ENCODE measurements at places on chromosomes 3 and 15. TPM values are rescaled to one million over a fixed set of nuclear protein-coding genes. Genes with fewer than 3 reads are reported as not detected.

TRPM1 gene
- not detected for total RNA-seq

- H3K27ac ChIP-seq = no peak overlapping the region
- no peaks in the 10 kb centered on the region for H3K36me3 ChIP-seq
- H3K4me1 ChIP-seq = no peaks in the 10 kb centered on the region
- no peak for DNase-seq
Observed at GRCh38 chr3:162602619-162603018, 1106.0 kb downstream of the OTOL1 start.

PML gene
- total RNA-seq = 70.9 TPM

- no peaks in the 10 kb centered on the region for H3K36me3 ChIP-seq
- H3K27me3 ChIP-seq = no peaks in the 10 kb centered on the region
- no peak overlapping the region for H3K27ac ChIP-seq
- DNase-seq = no peak
- H3K4me1 ChIP-seq = no peaks in the 10 kb centered on the region
Observed at GRCh38 chr3:154782151-154782550, 298.0 kb upstream of the MME start.

IVD gene
- total RNA-seq = 61.2 TPM

DNA sequence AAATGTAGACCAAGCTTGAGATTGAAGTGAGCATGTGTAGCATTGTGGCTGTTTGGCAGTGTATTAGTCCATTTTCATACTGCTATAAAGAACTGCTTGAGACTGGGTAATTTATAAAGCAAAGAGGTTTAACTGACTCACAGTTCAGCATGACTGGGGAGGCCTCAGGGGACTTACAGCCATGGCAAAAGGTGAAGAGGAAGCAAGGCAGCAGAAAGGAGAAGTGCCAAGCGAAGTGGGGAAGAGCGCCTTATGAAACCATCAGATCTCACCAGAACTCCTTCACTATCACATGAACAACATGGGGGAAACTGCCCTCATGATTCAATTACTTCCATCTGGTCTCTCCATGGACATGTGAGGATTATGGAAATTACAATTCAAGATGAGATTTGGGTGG lies 8.6 kb upstream of the CERS3 start:
- no peak for DNase-seq
- H3K27me3 ChIP-seq = no peaks in the 10 kb centered on the region
- H3K36me3 ChIP-seq = peaks cover 4% of the 10 kb centered on the region
- no peaks in the 10 kb centered on the region for H3K4me1 ChIP-seq
- no peak overlapping the region for H3K27ac ChIP-seq

RTP1 gene
- not detected for total RNA-seq

DNA sequence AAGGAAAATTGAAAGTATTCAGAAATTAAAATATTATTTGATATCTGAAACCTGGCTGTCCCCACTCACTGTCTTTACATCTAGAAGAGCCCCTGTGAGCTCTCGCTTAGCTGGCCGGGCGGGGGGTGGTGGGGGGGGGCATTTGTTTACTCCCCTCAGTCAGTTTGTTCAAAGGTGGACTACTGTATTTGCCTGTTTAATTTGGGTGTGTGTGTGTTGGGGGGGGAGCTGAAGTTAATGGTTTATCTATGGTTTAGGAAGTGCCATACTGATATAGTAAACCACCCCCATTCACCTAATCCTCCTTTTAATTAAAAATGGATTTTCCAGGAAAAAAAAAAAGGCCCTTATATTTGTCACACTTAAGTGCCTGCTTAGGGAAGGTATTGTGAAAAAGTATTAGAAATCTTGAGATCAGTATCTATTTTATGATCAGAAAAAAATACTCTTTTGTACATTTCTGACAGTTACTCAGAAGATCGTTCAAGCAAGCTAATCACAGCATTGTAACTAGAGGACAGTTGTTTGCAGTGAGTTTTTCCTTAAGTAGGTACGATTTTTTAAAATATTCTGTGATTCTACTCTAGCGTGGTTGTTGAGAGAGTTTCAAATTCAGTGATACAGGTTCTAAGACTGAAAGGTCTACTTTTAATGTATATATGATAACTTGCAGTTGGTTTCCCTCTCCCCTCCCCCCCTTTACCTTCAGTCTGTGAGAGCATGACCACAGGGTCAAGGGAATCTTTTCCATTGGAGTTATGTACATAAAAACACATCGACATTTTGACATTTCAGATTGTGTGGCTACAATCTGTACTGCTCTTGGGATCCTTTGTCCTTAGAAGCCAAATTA lies 8.5 kb downstream of the NR2F2 start:
- H3K36me3 ChIP-seq = peaks cover 4% of the 10 kb centered on the region
- H3K4me3 ChIP-seq = no peak overlapping the region
- peaks cover 93% of the 10 kb centered on the region for H3K27me3 ChIP-seq
- no peak for DNase-seq
- no peak overlapping the region for H3K27ac ChIP-seq
- H3K4me1 ChIP-seq = peaks cover 12% of the 10 kb centered on the region

SLC12A8 gene
- total RNA-seq = 2.2 TPM

KBTBD13 gene
- not detected for total RNA-seq

DNA sequence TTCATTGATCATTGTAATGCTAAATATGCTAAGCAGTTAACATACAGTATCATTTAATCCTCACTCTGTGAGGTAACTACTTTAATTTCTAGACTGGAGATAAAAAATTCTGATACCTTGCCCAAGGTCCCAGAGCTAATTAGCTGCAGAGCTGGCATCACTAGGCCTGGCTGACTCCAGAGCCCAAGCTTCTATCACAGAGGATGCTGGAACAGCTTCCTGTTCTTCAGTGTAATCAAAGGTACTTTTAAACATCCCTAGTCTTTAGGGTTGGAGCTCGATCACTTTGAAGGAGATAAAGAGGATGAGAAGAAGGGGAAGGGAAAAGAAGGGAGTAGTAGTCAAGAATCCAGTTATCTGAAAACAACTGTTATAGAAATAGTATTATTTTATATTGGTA lies 37.1 kb upstream of the BOC start:
- no peaks in the 10 kb centered on the region for H3K36me3 ChIP-seq
- H3K27ac ChIP-seq = no peak overlapping the region
- no peak for DNase-seq
- H3K4me1 ChIP-seq = no peaks in the 10 kb centered on the region
- H3K27me3 ChIP-seq = peaks cover 10% of the 10 kb centered on the region

DNA sequence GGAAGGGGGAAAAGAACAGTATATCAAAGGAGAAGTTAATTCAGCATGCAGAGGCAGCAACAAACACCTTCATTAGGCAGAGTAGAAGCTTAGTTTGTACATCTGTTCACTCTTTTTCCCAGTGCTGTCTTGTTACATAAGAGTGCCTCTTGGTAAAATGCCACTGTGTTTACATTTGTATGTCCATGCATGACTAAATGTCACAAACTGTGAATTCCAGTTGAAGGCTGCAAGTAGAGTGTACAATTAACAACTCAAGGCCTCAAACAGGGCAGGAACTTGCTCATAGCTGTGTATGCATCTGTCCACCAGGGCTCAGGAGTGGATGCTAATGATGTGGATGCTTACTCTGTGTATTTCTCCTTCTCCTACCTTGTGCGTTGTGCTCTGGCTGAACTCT lies 214.2 kb upstream of the TPM1 start:
- peaks cover 4% of the 10 kb centered on the region for H3K4me1 ChIP-seq
- DNase-seq = no peak
- H3K36me3 ChIP-seq = no peaks in the 10 kb centered on the region
- no peak overlapping the region for H3K27ac ChIP-seq
- no peak overlapping the region for H3K4me3 ChIP-seq

IMPG2 gene
- total RNA-seq = 0.86 TPM

TAGLN3 gene
- total RNA-seq = 0.51 TPM

LIPH gene
- total RNA-seq = not detected

DNA sequence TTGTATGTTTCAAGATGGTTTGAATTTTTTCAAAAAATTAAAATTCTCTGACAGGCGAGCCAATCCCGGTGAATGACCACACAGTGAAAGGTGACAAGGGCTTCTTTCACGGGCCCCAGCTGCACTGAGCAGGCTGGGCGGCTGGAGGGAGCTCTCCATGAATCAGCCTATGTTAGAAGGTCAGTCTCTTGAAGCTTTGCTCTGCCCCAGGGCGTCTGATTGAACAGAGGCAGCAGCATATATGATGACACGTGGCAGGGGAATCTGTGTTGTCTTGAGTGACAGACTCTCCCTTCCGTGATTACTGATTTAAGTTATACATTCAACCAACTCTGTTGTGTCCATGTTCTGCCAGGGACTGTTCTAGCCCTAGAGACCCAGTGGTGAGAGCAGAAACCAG lies 51.5 kb downstream of the ISG20 start:
- H3K36me3 ChIP-seq = peaks cover 1% of the 10 kb centered on the region
- peaks cover 10% of the 10 kb centered on the region for H3K27me3 ChIP-seq
- no peak overlapping the region for H3K27ac ChIP-seq
- H3K4me3 ChIP-seq = no peak overlapping the region

GRCh38 chr3:149010504-149010951 lies 19.2 kb downstream of the GYG1 start:
- peaks cover 4% of the 10 kb centered on the region for H3K4me1 ChIP-seq
- H3K27ac ChIP-seq = peak overlapping the region; percentile 8
- no peaks in the 10 kb centered on the region for H3K27me3 ChIP-seq
- no peak overlapping the region for H3K4me3 ChIP-seq
- no peak for DNase-seq

DNA sequence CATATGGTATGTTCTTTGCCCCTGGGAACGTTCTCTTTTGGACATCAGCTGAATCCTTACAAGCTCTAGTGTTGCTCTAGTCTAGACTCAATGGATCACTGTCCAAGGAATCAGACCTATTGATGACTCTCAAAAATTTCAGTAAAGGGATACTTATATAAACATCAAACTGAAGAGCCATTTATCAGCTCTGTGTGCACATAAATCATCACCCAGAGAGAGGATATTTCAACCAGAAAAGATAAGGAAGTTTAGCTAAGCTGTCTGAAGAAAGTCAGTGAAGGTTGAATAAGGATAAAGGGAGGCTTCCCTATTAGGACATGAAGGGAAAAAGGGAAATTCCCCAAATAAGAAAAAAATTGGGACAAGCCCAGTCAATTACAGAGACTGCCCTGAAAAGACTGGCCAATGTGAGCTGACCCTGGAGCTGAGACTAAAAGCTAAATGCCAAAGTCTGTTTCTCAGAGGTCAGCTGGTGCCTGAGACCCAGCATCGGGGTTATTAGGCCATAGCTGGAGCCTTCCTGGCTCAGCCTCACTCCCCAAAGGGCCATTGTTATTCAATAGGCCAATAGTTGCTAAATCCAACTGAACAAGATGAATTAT lies 424.1 kb upstream of the THBS1 start:
- H3K27ac ChIP-seq = no peak overlapping the region
- no peak overlapping the region for H3K4me3 ChIP-seq
- H3K4me1 ChIP-seq = no peaks in the 10 kb centered on the region
- H3K36me3 ChIP-seq = no peaks in the 10 kb centered on the region
- DNase-seq = no peak

GRCh38 chr3:86711634-86712033 lies 279.3 kb downstream of the VGLL3 start:
- H3K36me3 ChIP-seq = no peaks in the 10 kb centered on the region
- no peak overlapping the region for H3K4me3 ChIP-seq
- no peak overlapping the region for H3K27ac ChIP-seq
- H3K4me1 ChIP-seq = no peaks in the 10 kb centered on the region
- DNase-seq = no peak
- no peaks in the 10 kb centered on the region for H3K27me3 ChIP-seq

GRCh38 chr3:9067352-9067975 lies 104.2 kb upstream of the RAD18 start:
- H3K27me3 ChIP-seq = no peaks in the 10 kb centered on the region
- H3K27ac ChIP-seq = no peak overlapping the region
- H3K36me3 ChIP-seq = no peaks in the 10 kb centered on the region
- no peak overlapping the region for H3K4me3 ChIP-seq

- no peaks in the 10 kb centered on the region for H3K4me1 ChIP-seq
- DNase-seq = no peak
- no peaks in the 10 kb centered on the region for H3K36me3 ChIP-seq
- H3K27ac ChIP-seq = no peak overlapping the region
- no peaks in the 10 kb centered on the region for H3K27me3 ChIP-seq
Observed at GRCh38 chr15:83734487-83734886, 80.6 kb downstream of the ADAMTSL3 start.

GRCh38 chr3:120793601-120794000 lies 51.1 kb downstream of the GTF2E1 start:
- H3K4me3 ChIP-seq = no peak overlapping the region
- DNase-seq = no peak
- H3K36me3 ChIP-seq = no peaks in the 10 kb centered on the region
- H3K27ac ChIP-seq = no peak overlapping the region

DNA sequence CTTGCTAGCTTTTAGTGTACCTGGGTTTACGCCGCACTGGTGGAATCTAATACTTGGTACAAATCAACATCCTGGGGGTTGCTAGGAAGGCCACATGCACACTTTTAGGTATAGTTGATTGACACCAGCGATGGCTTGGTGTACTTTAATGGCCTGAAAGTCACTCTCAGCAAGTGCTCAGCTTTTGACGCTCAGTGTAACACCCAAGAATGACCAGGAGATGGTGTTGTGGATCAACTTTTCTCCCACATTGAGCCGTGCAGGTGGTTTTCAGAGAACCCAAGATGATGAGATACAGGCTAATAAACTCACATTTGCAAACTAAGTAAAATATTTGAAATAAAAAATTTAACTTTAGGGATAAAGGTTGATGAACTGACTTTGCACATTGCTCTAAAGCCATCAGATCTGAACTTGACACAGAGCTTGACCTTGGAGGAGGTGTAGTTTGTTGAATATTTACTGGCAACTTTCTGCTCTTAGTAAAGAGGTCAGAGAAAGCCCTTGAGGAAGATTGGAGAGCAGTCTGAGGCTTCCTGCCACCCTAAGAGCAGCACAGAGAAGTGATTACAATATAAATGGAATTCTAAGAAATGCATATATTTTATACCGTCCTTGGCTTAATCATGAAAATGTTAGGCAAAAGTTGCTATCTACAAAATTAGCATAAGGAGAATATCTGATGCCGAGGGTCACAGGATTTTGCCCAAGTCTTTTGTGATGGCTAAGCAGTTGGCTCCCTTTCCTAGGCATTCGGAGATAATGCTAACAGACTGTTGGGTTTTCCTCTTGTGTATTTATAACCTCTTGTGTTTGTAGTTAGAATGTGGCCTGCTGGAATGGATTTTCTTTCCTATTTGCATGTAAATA lies 143.4 kb upstream of the RASGRP1 start:
- peaks cover 22% of the 10 kb centered on the region for H3K4me1 ChIP-seq
- H3K27ac ChIP-seq = no peak overlapping the region
- H3K27me3 ChIP-seq = no peaks in the 10 kb centered on the region
- no peak overlapping the region for H3K4me3 ChIP-seq
- DNase-seq = no peak

All from activated T-cell treated with anti-CD3 and anti-CD28 coated beads, Interleukin-2, amount 50 U/mL, for 72 hours (primary cell).